ENCODE measurements at places on chromosomes 3 and 15.

DNA sequence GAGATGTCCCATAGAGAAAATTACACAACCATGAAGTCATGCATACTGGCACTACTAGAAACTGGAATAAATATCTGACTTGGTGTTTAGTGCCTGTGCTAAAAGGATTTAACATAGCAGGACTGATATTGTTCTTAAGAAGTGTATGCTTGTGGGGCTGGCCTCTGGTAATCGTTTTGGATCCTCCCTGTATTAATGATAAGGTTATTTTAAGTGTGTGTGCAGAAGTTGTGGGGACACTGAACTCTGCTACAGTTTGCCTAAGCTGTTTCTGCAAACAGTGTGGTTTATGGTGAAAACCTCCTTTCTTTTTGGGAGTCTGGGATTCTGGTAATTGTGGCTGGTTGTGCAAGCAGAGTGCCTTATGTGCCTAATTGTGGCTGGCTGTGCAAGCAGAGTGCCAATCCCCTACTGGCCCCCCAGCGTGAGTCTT is 120.8 kb downstream of the CLASP2 start:
- DNase-seq = no peak

- DNase-seq = no peak
Observed at GRCh38 chr3:152615681-152616080, 219.2 kb upstream of the P2RY1 start.

GRCh38 chr3:187188931-187189330 is 8.4 kb upstream of the RTP1 start:
- no peak for DNase-seq

- no peak for DNase-seq
Observed at GRCh38 chr3:53222183-53222901, 33.5 kb downstream of the TKT start.

DNA sequence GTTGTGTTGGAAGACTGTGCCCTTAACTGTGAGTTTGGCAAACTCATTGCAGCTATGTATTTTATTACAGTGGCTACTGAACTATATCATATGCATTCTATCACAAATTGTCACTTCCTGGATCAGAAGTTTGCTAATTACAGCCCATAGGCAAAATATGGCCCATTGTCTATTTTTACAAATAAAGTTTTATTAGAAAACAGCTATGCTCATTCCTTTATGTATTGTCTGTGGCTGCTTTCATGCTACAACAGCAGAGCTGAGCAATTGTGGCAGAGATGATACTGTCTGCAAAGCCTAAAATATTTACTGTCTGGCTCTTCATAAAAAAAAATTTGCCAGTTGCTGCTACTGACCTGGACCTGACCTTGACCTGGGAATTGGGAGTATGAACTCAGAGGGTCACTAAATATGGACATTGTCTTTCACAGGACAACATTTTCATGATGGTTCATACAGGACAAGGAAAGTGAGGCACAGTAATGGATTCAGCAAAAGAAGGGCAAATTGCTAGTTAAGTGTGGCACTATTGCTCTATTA is 316.9 kb downstream of the ZNF621 start:
- no peak for DNase-seq
